ENCODE measurements at places on chromosomes 12 and 14. TPM values are rescaled to one million over a fixed set of nuclear protein-coding genes. Genes with fewer than 3 reads are reported as not detected.

CCNT1 gene
- polyA plus RNA-seq, result 17.9 TPM

CALM1 gene
- polyA plus RNA-seq, result 281 TPM

SIX6 gene
- not detected for polyA plus RNA-seq

ACVRL1 gene
- polyA plus RNA-seq, result 61.3 TPM

SERPINA9 gene
- polyA plus RNA-seq, result not detected

NRXN3 gene
- 0.71 TPM for polyA plus RNA-seq

HAL gene
- 0.10 TPM for polyA plus RNA-seq

HOXC10 gene
- polyA plus RNA-seq, result 0.34 TPM

REP15 gene
- polyA plus RNA-seq, result 1.2 TPM

COQ5 gene
- 35.6 TPM for polyA plus RNA-seq

KCNJ8 gene
- 33.7 TPM for polyA plus RNA-seq

GCH1 gene
- 4.3 TPM for polyA plus RNA-seq

AQP2 gene
- polyA plus RNA-seq, result not detected

PPFIA2 gene
- polyA plus RNA-seq, result 2.2 TPM

GLIPR1L1 gene
- not detected for polyA plus RNA-seq

ASB2 gene
- polyA plus RNA-seq, result 29.3 TPM

DDN gene
- polyA plus RNA-seq, result 20.4 TPM

GDF3 gene
- not detected for polyA plus RNA-seq

TMEM229B gene
- polyA plus RNA-seq, result 0.58 TPM

ZNF740 gene
- polyA plus RNA-seq, result 25.0 TPM

EFS gene
- 38.2 TPM for polyA plus RNA-seq

GPRC5D gene
- not detected for polyA plus RNA-seq

TSPAN19 gene
- polyA plus RNA-seq, result 0.31 TPM

IFT43 gene
- 27.3 TPM for polyA plus RNA-seq

NAV3 gene
- 11.8 TPM for polyA plus RNA-seq

TOGARAM1 gene
- polyA plus RNA-seq, result 28.8 TPM

TRPV4 gene
- 0.94 TPM for polyA plus RNA-seq

CDH24 gene
- polyA plus RNA-seq, result 5.5 TPM

RPL10L gene
- polyA plus RNA-seq, result not detected

RIMKLB gene
- 123 TPM for polyA plus RNA-seq

SYT10 gene
- polyA plus RNA-seq, result 0.34 TPM

SAMD4A gene
- 59.6 TPM for polyA plus RNA-seq

KRT82 gene
- polyA plus RNA-seq, result not detected

ALDH1L2 gene
- 8.1 TPM for polyA plus RNA-seq

CIROP gene
- not detected for polyA plus RNA-seq

FOXG1 gene
- polyA plus RNA-seq, result not detected

TMEM121 gene
- 2.2 TPM for polyA plus RNA-seq

PTPRR gene
- polyA plus RNA-seq, result 1.9 TPM

RCOR1 gene
- 23.2 TPM for polyA plus RNA-seq

PPM1H gene
- 3.6 TPM for polyA plus RNA-seq

TPPP2 gene
- 0.69 TPM for polyA plus RNA-seq

TMCC3 gene
- polyA plus RNA-seq, result 21.3 TPM

KRT5 gene
- polyA plus RNA-seq, result 1.1 TPM

CLEC4A gene
- 4.2 TPM for polyA plus RNA-seq

OAS3 gene
- polyA plus RNA-seq, result 7.1 TPM

TMTC3 gene
- 17.9 TPM for polyA plus RNA-seq

SDR9C7 gene
- polyA plus RNA-seq, result 0.18 TPM

HIGD1C gene
- not detected for polyA plus RNA-seq

LMNTD1 gene
- 0.26 TPM for polyA plus RNA-seq
